ENCODE measurements at places on chromosomes 16 and 17.
A peak's percentile ranks its signal among the peaks of the same experiment; 100 is the strongest.

- peak; percentile 41 for DNase-seq
These were observed at the start of gene TLCD3A for GRCh38 chr17:732067-732901. TSS of gene TLCD3A (plus strand) at chr17:732596. CDS start at chr17:732648, 52 bp downstream.

DNA sequence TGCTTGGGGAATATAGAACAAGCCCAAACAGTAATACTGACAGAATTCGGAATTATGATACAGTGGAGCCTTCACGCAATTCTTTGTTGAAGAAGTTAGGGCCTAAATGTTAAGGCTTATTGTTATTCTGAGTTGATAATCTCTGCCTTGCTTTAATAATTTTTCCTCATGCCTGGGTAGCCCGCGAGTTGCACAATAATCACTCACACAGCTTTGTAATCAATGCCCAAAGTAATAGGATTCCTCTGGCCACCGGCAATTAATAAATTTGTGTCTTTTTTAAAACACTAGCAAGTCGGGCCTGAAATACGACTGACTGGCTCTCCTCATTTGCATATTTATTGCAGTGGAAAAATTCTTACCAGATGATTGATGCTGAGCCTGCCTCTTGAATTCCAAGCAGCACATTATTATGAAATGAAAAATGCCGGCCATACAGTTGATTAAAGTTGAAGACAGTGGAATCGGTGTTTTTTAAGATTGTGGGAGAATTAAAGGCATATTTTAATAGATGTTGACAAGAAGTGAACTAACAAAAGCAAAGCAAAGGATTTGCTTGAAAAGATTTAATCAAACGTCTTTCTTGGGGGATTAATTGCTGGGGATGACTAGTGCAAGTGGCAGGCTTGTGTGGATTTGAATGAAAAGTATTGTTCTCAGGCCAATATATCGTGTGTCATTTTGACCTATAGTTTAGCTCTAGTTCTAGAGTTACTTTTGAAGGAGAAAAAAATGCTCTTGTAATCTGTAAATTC lies 30.2 kb downstream of the AATF start:
- no peak for DNase-seq

DNA sequence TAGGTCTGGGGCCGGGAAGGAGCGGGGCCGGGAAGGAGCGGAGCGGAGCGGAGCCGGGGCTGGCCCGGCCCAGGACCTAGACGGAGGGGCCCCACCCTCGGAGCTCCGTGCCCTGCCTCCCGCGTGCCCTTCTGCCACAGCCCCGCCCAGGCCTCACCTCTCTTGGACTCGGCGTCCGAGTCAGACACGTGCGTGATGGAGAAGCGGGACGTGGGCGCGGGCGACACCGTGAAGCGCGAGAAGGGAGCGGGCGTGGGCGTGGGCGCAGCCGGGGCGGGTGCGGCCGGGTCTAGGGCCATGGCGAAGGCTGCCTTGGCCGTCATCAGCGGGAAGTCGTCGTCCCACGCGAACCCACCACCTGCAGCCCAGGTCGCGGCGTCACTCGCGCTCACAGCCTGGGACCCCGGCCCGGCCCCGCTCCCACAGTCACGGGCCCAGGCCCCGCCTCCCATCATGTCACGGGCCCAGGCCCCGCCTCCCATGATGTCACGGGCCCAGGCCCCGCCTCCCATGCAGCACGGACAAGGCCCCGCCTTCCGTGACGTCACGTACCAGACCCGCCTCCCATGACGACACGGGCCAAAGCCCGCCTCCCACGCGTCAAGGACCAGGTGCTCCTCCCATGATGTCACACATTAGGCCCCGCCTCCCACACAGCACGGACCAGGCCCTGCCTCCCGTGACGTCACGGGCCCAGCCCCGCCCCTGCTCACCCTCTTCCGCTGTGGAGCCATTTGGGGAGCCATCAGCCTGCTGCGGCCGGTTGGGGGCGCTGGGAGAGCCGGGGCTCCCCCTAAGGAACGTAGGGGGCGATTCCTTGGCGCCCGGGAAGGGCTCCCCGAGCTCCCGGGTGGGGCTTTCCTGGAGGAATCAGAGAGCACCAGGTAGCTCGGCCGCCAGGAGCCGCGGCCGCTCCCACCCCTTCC lies 45.8 kb upstream of the PVALEF start:
- peak; percentile 86 for DNase-seq

DNA sequence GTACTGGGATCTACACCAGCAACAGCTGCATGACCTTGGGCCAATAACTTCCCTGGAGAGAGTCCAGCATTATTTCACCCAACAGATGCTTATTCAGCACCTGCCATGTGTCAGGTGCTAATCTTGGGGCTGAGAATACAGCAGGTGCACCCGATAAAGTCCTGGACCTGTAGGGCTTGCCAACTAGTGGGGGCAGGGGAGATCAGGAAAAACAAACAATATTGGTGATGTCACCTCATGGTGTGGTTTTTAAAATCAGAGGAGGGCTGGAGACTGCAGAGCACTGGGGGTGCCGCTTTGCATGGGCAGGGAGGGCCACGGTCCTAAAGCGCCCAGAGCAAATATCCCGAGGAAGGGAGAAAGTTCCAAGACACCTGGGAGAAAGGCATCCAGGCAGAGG lies 218.8 kb downstream of the C16orf95 start:
- DNase-seq: no peak

GRCh38 chr17:63370696-63371095 lies 75.4 kb downstream of the CYB561 start:
- no peak for DNase-seq

DNA sequence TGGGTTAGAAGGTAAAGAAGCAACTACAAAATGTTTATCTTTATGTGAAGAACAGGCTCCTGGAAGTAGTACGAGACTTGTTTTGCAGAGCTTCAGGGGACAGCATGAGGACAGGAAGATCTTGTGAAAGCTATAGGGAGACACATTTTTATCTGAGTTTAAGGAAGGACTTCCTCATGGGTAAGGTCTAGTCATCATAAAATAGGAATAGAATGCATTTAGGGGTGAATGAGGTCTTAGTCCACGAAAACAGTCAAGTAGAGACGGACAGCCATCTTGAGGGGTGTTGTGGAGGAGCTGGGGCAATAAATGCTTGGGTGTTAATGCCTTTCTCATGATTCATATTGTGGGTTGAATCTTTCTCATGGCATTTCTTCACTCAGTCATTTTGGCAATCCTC lies 24.3 kb downstream of the KCNJ16 start:
- DNase-seq: no peak

DNA sequence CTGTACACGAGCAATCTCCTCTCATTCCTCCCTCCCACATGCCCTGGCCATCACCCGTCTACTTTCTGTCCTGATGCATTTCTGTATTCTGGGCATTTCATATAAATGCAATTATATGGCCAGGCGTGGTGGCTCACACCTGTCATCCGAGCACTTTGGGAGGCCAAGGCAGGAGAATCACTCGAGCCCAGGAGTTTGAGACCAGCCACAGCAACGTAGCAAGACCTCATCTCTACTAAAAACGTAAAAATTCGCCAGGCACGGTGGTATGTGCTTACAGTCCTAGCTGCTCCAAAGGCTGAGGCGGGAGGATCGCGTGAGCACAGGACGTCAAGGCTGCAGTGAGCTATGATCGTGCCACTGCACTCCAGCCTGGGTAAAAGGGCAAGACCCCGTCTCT lies 4.8 kb downstream of the MEAK7 start:
- no peak for DNase-seq

DNA sequence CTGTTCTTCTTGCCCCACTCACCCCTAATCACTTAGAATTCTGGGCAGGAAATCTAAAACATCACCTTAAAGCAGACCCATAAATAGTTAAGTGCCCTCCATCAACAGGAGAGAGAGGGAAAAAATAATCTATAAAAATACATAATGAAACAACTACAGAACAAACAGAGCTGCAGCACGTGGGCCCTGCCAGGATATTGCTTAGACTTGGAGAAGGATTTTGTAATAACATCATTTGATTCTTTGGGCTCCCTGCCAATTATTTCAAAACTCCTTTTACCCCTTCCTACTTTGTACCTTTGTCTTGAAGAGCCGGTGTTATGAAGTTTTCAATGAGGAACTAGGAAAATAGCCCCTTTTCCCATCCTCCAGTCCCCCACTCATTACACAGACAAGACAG lies 130.6 kb upstream of the TOX3 start:
- DNase-seq: no peak

DNA sequence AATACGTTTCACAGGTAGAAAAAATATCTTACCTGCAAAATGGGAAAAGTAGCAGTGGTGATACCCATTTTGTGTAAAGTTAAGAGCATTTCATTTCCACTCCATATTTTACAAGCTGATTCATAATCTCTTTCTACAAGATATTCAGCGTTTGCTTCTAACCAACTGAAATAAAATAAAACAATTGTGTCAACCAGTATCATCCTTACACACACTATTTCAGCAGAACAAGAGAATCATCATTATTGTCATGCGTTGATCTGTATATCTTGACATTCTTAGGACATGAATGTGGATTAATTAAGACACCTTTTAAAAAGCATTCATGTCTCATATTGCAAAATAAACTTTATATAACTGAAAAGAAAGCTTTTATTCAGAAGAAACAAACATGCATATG lies 69.8 kb downstream of the BRIP1 start:
- no peak for DNase-seq

- DNase-seq: no peak
These were observed 18.5 kb downstream of the NPRL3 start for GRCh38 chr16:119835-120491.

GRCh38 chr16:81650982-81651562 lies 128.0 kb upstream of the PLCG2 start:
- DNase-seq: no peak

GRCh38 chr17:59671386-59671785 lies 35.8 kb downstream of the PTRH2 start:
- DNase-seq: no peak

DNA sequence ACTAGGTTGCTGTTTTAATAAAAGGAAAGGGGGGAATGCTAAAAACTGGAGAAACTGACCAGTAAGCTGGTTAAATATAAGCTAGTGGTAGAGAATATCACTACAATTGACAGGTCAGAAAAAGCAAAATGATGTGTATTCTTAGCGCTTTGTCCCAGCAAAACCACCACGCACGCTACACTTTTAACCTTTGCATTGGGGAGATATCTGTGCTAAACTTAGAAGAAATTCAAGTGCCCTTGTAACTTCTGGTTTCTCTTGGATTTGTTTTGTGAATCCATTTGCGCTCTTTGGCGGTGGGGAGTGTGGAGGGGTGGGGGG lies 1.4 kb downstream of the GAN start:
- DNase-seq: no peak

- DNase-seq: no peak
These were observed 45.9 kb downstream of the SRCIN1 start for GRCh38 chr17:38559880-38560230.

DNA sequence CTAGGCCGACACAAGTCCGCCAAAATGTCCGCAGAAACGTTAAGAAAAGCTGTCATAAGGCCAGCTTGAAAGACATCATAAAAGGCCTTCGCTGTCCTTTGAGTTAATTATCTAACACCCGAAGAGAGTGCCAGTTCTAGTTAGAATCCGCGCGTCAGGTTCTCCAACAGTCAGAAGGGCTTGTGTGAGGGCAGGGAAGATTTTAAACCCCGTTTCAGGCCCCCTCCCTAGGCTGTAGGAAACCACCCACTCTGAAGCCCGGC lies 729 bp upstream of the CLTC start:
- no peak for DNase-seq

GRCh38 chr17:13490427-13490826 lies 111.3 kb downstream of the HS3ST3A1 start:
- no peak for DNase-seq

DNA sequence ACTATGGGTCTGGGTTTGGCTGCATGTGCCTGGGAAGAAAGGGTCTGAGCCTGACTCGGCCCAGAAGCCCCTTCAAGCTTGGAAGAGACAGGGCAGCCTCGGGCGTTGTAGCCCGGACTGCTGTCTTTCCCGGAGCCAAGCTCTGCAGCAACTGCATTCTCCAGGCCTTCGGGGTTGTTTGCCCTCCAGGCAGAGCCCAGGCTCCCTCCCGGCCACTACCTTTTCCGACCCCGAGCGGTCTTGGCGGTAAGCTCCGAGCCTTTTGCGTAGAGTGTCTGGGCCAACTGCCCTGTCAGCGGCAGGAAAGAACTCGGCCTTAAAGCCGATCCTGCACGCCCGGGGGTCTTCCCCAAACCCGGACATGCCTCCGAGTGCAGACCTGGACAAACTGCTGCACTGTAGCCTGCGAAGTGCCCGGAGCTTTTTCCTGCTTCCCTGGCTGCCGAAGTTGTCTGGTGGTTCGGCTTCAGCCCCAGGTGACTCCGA lies 1.3 kb downstream of the LHX1 start:
- DNase-seq: no peak

DNA sequence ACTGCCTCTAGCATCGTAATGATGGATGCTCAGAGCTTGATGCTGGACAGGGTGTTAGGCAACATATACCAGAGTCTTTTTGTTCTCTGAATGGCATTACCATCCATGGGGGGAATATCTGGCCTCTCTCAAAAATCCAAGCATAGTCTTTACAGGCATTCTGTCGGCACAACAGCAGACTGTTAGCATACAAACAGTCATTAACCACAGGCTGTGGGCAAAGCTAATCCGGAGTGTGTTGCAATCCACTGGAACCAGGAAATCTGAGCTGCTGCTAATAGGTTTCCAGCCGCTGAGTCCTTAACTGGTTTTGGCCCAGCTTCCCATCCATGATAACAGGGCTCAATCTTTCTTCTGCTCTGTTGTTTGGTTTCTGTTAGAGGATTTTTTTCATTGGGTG lies 371.9 kb downstream of the HS3ST3B1 start:
- DNase-seq: no peak

DNA sequence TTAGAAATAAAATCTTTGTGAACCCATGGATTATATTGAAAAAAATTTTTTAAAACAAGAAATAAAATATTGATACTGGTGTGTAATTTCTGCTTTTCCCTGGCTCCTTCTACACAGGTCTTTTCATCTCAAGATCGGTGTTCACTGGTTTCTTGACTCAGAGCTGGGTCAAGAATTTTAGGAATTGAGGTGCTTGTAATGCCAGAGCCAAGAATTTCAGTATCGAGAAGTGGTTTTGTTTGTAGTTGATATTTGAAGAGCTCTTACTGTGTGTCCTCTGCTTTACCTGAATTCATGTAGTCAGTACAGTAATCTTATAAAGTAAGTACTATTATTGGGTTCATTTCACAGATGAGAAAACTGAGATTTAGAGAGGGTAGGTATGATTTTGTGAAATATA lies 7.3 kb downstream of the WWP2 start:
- no peak for DNase-seq

- DNase-seq: no peak
These were observed 11.0 kb downstream of the GPRC5C start for GRCh38 chr17:74442670-74443515.

DNA sequence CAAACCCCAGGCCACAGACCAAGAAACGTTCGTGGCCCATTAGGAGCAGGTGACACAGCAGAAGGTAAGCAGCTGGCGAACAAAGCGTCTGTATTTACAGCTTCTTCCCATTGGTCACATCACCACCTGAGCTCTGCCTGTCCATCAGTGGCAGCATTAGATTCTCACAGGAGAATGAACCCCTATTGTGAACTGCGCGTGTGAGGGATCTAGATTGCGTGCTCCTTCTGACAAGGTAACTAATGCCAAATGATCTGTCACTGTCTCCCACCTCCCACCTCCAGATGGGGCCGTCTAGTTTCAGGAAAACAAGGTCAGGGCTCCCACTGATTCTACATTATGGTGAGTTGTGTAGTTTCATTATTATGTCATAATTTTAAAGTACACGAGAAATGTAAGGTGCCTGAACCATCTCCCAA lies 186.3 kb downstream of the CPPED1 start:
- no peak for DNase-seq

- peak; percentile 28 for DNase-seq
These were observed 19.7 kb downstream of the CYB5B start for GRCh38 chr16:69443927-69444631.

- DNase-seq: no peak
These were observed 6.2 kb downstream of the ECI1 start for GRCh38 chr16:2244926-2245795.

- DNase-seq: no peak
These were observed 288.6 kb upstream of the ELAC2 start for GRCh38 chr17:13306310-13306962.

Measured in T-cell (primary cell).